Upper lobe of left lung (tissue), 6 donors: ENCODE measurements at places on chromosomes 2 and 18.

GRCh38 chr18:50189160-50189559, 5.8 kb downstream of the MYO5B start:
- no peaks in the 10 kb centered on the region for H3K27me3 ChIP-seq
- no peak overlapping the region for H3K4me3 ChIP-seq
- DNase-seq = no peak
- H3K36me3 ChIP-seq = no peaks in the 10 kb centered on the region
- H3K27ac ChIP-seq = no peak overlapping the region

- no peaks in the 10 kb centered on the region for H3K27me3 ChIP-seq
- no peaks in the 10 kb centered on the region for H3K36me3 ChIP-seq
- H3K27ac ChIP-seq = no peak overlapping the region
- DNase-seq = no peak
These were observed 136.8 kb downstream of the CAPN13 start for GRCh38 chr2:30670453-30670852.

DNA sequence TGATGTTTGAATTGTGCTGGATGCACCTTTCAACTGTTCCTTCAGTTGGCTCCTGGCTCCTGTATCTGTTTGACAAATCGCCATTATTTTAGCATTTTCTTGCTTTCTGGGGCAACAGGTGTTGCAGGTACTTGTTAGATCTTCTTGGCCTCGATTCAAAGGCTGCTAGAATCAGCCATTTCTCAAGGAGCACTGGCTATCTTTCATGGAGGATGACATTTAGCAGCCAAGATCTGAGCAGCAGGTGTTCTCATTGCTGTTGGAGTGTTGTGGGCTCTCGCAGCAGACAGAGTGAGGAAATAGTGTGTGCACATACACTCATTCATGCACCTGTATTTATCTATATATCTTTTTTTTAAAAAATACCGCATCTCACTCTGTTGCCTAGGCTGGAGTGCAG, 52.2 kb downstream of the INPP5D start:
- no peaks in the 10 kb centered on the region for H3K36me3 ChIP-seq
- H3K27ac ChIP-seq = no peak overlapping the region
- no peaks in the 10 kb centered on the region for H3K27me3 ChIP-seq

GRCh38 chr2:2879781-2880180, 497.8 kb downstream of the EIPR1 start:
- DNase-seq = no peak
- no peaks in the 10 kb centered on the region for H3K36me3 ChIP-seq
- no peak overlapping the region for H3K4me3 ChIP-seq
- no peak overlapping the region for H3K27ac ChIP-seq
- no peaks in the 10 kb centered on the region for H3K27me3 ChIP-seq

- H3K4me1 ChIP-seq = peaks cover 5% of the 10 kb centered on the region
- no peaks in the 10 kb centered on the region for H3K27me3 ChIP-seq
- no peak overlapping the region for H3K27ac ChIP-seq
- peak; percentile 78 for DNase-seq
- H3K36me3 ChIP-seq = no peaks in the 10 kb centered on the region
These were observed 9.0 kb downstream of the DTNB start for GRCh38 chr2:25664183-25664964.
